ENCODE measurements at places on chromosomes 3 and 15.

GRCh38 chr15:69014454-69014853, at the start of gene NOX5:
NOX5 (plus strand) TSS chr15:69014695; CDS start chr15:69014736, 41 bp downstream.
- peak; percentile 57 for DNase-seq

- peak; percentile 79 for DNase-seq
Observed at GRCh38 chr15:48565560-48566482, 79.7 kb downstream of the FBN1 start.

DNA sequence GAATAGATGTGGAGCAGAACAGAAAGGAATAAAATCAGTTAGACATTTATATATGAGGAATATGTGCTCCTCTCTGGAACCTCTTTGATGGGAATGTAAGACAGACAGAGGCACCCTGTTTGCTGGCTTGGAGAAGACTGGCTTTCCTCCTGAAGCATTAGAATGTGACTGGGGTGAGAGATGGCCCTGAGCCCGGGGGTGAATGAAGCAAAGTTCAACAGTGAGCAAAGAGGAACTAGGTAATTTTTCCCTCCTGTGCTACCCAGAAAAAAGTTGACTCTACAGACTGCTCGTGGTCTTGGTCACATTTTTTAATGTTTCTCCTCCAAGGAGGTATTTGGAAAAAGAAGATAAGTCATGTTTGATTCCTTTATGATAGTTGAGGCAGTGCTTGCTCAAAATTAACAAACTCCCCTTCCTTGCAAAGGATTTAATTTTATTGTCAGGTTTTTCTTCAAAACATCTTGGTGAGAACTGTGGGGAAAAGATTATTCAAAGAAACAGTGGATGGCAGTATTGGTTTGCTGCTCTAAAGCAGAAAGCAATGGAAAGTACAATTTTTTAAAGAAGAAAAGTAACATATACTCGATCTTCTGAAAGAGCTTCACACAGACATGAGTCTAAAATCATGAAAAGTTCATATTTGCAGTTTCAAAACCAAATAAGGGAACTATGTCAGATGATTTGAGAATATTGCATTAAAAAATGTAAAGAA, 370.4 kb upstream of the CDIN1 start:
- DNase-seq, result no peak

GRCh38 chr15:86541540-86541939, 461.9 kb downstream of the AGBL1 start:
- no peak for DNase-seq

- no peak for DNase-seq
Observed at GRCh38 chr3:41662288-41662687, 299.6 kb downstream of the ULK4 start.

DNA sequence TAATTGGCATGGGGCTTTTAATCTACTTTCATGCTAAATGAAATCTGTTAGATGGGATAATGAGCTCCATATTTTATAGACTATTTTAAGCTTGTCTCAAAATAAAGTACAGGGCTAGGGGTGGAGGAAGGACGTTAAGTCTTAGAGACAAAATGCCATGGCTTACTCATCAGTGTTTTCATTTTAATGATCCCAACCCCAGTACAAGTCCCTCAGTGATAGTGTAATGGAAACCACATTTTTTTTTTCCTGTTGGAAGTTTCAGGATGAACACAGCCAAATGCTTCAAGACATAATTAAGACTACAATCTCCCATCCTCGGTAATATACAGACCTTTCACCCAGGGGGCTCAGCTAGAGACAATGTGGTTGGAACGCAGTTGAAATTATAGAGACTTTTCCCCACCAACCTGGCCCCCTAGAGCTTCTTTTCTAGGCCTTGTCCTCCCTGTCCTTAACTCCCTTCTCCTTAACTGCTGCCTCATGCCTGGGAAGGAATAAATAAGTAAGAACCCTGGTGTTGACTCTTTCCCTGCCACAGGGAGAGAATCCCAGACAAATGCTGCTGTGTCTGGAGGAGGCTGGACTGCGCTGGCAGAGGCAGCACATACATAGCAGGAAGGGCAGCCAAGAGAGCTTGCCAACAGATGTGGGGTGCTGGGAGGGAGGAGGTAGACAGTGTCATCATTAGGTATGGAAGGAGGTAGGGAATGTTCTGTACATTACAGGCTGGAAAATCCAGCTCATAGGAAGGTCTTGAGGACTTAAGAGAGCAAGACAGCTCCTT, 115.4 kb upstream of the ROPN1 start:
- DNase-seq, result peak; percentile 26

- no peak for DNase-seq
Observed at GRCh38 chr3:197485143-197485542, 70.6 kb downstream of the BDH1 start.

DNA sequence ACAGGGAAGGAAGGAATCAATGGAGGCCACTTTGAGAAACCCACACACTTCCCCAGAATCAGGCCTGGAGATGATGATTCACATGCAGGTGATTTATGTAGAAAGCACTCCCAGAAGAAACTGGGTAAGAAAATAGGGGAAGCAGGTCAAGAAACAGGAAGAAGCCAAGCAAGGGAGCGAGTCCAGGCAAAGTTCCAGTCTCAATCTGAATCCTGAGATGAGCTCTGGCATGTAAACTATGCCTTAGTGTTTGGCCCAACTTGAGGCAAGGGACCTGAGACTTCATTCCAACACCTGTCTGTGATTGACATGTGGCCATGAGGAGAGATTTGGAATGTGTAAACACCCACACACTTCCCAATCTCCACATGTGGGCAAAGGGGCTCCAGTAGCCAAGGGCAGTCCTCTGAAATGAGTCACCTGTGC, 61.6 kb upstream of the CTNNB1 start:
- DNase-seq, result no peak

DNA sequence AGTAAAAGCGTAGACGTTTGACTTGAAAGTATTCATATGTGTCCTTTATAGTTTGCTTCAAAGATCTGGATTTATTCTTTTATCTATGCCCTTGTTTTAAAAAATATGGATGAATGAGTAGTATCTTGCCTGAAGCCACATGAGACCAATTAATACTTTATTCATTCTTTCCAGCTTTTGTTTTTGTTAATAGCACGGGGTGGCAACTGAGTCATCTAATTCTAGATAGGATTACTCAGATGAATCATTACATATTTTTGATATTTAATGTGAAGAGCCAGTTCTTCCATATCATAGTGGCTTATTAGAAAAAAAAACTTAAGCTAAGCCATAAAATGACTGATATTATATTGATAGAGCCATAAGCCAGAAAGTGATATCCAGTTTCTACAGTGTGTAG, 121.9 kb downstream of the BBX start:
- DNase-seq, result no peak

- DNase-seq, result no peak
Observed at GRCh38 chr15:60673166-60673565, 194.2 kb upstream of the ICE2 start.

DNA sequence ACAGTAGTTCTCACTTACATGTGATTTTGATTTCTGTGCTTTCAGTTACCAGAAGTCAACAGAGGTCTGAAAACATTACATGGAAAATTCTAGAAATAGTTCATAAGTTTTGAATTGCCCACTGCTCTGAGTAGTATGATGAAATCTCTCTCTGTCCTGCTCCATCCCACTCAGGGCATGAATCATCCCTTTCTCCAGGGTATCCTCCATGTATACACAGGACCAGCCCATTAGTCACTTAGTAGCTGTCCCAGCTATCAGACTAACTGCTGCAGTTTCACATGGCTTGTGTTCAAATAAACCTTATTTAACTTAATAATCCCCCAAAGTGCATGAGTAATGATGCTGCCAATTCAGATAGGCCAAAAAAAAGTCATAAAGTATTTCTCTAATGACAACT, 38.6 kb downstream of the EPHA3 start:
- DNase-seq, result peak; percentile 31

- DNase-seq, result no peak
Observed at GRCh38 chr3:55588146-55588765, 101.2 kb upstream of the WNT5A start.

DNA sequence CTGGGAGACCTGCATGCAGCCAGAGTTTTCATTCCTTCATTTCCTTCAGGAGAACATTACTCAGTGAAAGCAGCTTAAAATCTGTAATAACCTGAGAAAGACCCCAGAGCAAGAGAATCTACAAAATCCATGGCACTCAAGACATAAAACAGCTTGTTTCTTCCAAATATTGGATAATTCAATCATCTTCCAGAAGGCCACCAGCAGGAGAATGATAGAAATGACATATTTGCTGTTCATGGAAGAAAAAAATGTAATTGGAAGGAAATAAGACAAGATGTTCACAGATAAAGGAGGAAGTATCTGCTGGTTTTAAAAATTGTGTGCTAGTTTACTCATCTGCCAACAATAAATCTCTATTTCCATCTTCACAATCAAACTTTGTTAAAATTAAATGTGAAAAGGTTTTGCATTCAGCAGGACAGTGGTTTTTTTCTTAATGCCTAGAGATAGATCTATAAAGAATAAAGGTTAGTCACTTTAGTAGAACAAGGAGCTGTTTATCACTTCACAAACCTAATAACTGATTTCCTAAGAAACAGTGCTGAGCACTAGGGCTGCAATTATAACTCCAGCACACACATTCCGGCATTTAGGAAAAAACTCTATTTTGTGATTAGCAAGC, 530.8 kb downstream of the NSUN3 start:
- DNase-seq, result peak; percentile 1

- DNase-seq, result no peak
Observed at GRCh38 chr15:96038650-96039049, 291.9 kb upstream of the NR2F2 start.

DNA sequence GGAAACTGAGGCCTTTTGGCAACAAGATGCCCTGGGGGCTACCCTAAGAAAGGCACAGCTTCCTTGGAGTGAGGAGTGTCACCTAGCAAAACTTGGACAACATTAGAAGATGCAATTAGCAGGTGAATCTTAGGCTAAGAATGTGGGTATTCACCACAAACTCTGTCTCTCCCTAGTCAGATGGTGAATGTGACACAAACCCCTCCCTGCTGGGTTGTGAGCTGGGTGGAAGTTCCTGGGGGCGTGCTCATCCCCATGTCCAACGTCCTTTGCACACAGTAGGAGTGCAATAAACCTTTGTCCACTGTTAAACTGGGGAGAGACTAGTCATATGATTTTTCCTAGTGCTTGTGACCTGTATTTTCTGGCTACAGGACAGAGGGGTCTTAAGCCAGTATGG, 67.1 kb upstream of the SH3GL3 start:
- DNase-seq, result peak; percentile 56

- DNase-seq, result peak; percentile 70
Observed at GRCh38 chr15:70892912-70893560, 410 bp downstream of the LRRC49 start.

GRCh38 chr3:35772381-35773015, 133.2 kb downstream of the ARPP21 start:
- DNase-seq, result no peak

DNA sequence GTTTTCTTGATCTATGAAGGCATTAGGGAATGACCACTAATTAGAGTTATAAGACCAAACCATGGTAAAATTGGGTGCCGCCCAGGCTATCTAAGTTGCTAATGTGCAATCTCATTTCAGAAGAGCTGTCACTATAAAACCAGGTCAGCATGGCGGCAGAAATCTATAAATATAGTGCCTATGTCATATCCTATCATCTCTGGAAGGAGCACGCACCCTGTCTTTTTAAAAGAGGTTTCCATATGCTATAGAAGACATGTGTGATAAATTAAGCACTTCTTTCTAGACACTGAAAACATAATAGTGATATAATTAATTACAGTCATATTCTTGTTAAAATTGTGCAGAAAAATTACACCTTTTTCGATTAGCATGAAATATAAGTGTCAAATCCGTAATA, 152.0 kb upstream of the MDFIC2 start:
- no peak for DNase-seq

DNA sequence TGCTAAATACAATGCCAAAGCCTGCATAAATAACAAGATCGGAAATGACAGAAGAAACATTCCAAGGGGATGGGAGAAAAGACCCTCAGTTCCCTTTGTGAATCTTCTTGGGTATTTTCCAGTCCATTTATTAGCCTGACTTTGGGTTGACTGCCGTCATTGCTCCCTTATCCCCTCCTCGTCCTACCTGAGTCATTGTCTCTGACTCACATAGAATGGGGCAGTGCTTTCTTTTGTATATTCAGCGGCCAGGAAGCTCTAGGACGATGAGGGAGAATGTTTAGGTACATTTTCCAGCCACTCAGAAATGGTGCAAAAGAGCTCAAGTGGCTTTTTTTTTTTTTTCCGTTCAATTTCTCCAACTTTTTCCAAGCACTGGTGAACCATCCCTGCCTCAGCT, 71.6 kb downstream of the KAT2B start:
- DNase-seq, result peak; percentile 3

- DNase-seq, result no peak
Observed at GRCh38 chr3:129030611-129031010, 29.5 kb downstream of the EFCC1 start.

DNA sequence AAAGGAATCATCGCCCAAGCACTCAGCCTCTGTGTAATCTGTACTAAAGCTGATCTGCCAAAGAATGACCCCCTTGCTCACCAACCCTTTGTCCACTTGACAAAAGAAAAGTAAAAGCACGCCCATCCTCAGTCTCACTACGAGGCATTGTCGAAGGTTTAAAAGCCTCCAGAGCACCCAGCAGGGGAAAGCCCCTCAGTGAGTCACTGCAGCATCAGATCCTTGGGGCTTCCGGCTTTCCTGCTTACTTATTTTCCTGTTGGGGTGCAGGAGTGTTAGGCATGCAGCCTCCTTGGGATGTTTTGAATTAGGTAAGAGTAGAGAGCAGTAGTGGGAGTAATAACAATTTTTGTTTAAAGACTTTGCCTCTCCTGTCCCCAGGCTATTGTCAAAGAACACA, 216.1 kb downstream of the MTHFS start:
- peak; percentile 93 for DNase-seq

- DNase-seq, result peak; percentile 69
Observed at GRCh38 chr15:62896380-62896866, 146.1 kb upstream of the TPM1 start.

GRCh38 chr15:69794645-69795469, 302.9 kb downstream of the TLE3 start:
- peak; percentile 71 for DNase-seq

DNA sequence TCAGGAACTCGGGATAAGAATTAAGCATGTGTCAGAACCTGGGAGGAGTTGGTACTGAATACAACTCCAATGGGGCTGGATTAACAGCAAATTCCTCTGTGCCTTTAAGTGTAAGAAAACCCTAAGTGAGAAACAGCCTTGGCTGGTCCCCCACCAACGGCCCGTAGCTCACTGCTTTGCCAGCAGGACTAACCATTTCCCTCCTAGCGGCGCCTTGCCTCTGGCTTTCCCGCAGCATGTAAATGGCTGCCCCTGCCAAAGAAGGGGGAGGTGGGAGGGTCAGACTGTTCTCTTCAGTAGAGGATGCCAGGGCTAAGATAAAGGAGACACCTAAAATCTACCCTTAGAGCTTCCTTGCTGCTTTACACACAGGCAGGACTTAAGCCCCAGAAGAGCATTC, 51.0 kb upstream of the SH3GL3 start:
- DNase-seq, result peak; percentile 36

- no peak for DNase-seq
Observed at GRCh38 chr3:166307756-166308350, 470.6 kb upstream of the BCHE start.

- no peak for DNase-seq
Observed at GRCh38 chr15:50210462-50211157, 28.6 kb downstream of the SLC27A2 start.

- no peak for DNase-seq
Observed at GRCh38 chr3:172112734-172113120, 73.3 kb downstream of the FNDC3B start.

All from RPMI7951 (cell line).